ENCODE measurements at places on chromosomes 16 and 17.
A peak's percentile ranks its signal among the peaks of the same experiment; 100 is the strongest.

- DNase-seq: no peak
Measured at GRCh38 chr16:53132406-53132805, 77.6 kb downstream of the CHD9 start.

- DNase-seq: no peak
Measured at GRCh38 chr16:88618182-88618955, 20.0 kb upstream of the IL17C start.

- peak; percentile 91 for DNase-seq
Measured at GRCh38 chr17:8173056-8173870, 2.9 kb downstream of the TMEM107 start.

DNA sequence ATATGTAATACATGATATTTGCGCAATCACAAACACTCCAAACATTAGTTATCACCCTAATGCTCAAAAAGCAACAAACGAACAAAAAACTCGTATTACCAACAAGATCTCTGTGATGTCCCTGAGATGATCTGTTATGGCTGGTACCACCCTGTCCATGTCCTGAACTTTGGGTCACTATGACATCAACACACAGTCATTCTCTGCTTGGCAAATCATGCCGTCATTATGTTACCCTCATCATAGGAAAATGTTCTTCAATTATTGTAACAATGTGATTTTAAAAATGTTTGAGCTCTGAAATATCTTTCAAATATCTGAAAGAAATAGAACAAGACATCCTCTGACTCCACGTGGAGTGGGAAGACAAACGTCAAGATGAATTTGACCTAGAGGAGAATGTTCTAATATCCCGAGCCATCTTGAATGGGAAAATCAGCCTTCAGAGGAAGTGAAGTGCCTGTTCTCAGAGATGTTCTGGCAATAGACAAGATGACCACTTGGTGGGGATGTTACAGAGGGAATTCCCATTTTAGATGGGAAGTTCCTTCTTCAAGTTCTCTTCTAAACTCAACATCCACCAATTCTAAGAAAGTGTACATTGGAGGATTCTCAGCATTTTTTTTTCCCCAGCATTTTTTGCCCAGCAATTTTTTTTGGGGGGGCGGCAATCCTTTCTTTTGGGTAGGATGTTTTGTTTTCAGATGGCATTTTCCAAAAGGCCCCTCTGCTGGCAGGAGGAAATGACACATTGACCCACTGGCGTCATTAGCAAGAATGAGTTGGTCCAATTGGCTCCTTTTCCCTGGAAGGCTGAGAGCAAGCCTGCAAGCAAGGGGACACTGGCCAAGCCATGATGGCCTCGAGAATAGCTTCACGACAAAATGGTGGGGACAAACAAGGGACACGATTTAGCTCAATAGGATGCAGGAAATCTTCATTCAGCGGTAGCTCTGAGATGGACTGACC is 3.7 kb upstream of the HSD17B2 start:
- peak; percentile 26 for DNase-seq

GRCh38 chr17:45201457-45201856 is 20.2 kb upstream of the FMNL1 start:
- DNase-seq: no peak

GRCh38 chr16:8720080-8720966 is 45.9 kb downstream of the ABAT start:
- DNase-seq: no peak

DNA sequence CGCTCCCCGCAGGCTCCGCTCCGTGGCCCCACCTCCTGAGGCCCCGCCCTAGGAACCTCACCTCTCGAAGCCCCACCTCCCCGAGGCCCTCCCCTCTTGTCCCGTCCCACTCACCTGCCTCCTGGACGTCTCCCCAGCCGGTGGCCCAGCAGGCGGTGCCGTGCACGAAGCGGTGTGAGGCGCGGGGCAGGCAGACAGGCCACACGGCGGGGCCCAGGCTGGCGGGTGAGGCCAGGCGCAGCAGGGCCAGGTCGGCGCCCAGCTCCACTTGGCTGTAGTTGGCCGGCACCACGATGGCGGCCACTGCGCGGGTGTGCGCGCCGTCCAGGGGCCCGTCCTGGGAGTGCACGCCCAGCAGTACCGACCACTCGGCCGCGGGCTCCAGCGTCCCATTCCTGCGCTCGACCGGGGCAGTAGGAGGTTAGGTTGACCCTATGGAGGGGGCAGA is 1.6 kb downstream of the PRSS36 start:
- DNase-seq: no peak

GRCh38 chr16:89860747-89861304 is 12.6 kb upstream of the TCF25 start:
- no peak for DNase-seq

- DNase-seq: no peak
Measured at GRCh38 chr16:89187032-89187769, 13.1 kb downstream of the SLC22A31 start.

DNA sequence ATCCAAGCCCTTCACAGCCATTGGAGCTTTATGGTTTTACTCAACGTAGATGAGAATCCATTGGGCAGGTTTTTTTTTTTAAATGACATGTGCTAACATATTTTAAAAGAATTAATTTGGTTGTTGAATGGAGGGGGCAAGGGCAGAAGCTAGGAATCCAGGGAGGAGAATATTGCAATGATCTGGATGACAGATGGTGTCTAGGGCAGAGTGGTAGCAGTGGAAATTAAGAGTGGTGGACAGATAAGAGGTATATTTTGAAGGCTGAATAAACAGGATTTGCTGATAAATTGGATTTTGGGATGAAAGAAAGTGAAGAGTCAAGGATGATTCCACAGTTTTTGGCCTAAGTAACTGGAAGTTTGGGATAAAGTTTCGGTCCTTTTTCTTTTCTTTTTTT is 54.8 kb upstream of the DHX40 start:
- DNase-seq: no peak

DNA sequence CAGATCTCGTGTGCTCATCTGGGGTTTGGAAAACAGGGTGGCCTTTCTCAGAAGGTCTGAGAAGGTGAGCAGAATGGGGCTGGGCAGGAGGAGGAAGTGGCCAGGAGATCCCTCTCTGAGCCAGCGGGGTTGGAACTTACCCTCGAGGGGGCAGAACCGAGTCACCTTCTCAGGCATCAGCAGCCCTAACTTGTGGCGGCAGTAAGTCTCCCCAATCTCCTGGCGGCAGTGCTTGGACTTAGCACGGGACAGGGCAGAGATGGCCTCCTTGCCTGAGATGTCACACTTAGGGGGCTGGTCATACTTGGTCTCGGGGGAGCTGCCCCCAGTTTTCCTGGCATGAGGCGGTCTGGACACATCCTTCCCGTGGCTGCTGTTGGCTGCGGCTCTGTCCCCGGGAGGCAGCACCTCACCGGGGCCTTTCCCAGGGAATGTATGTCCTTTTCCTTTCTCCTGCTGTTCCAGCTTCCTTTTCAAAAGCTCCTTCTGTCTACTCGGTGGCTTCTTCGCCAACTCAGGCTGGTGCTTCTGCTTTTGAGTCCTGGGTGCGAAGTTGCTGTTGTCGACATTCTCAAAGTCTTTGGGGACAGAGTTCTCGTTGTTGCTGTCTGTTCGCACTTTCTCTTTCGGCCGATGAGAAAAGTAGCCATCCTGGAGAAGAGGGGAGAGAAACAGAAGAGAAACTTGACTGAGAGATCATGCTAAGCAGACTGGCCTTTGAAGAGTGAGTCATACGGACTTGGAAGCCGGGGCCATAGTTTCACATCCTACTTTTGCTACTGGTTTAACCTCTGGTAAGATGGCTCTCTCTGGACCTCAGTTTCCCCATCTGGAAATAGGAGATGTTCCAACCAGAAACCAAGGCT is 211.7 kb downstream of the XYLT1 start:
- DNase-seq: no peak

GRCh38 chr16:72214821-72215220 is 42.9 kb upstream of the PMFBP1 start:
- DNase-seq: no peak
